ENCODE measurements at places on chromosomes 3 and 15.

DNA sequence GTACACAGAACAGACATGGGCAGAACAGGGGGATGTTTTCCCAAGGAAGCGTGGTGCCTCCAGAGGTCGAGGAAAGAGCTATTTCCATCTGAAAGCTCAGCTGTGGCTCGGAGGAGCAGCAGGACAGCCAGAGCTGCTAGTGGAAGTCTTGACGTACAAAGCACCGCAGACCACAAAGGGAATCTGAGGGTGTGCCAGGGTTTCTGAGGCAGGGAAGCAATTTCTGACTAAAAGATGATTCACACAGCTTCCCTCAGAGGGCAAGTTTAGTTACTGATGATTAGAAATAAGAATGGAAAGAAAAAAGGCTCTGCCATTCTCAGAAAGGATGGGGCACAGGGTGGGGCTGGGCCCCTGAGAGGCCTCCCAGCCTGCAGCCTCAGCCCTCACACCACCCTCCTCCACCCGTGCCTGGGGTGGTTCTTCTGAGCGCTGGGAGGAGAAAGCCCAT is 45.8 kb upstream of the SEC13 start:
- no peak for DNase-seq

- no peak for DNase-seq
These were observed 217.5 kb downstream of the RAP2B start for GRCh38 chr3:153379516-153379915.

DNA sequence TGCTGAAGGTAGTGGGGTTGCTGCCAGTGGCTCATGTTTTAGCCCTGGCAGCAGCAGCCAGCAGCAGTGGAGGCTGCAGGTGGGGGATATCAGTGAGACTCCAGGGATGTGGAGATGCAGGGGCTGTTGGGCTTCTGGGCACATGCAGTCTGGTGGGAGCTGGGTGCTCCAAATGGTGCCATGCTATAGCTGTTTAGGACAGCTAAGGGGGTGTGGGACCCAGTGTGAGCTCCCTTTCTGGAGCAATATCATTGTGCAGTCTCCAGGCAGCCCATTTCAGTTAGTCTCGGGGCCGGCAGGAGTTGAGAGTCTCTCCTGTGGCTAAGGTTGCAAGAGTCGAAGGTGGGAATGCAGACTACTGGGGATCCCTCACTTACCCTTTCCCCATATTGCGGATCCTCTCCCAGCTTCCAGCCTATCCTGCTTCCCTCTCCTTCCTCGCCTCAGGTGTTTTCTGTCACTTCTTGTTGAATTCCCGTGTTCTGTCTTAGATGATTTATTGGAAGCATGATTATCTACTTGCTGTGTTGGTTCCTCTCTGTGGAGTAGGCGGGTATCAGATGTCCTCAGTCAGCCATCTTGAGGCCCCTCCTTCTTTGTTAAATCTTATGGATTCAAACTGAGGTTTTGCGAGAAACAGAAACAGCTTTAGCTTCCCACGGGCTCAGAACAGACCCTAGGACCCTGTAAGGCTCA is 112.0 kb downstream of the FAM43A start:
- DNase-seq = no peak

GRCh38 chr3:43079536-43080332 is 26.1 kb downstream of the POMGNT2 start:
- no peak for DNase-seq

DNA sequence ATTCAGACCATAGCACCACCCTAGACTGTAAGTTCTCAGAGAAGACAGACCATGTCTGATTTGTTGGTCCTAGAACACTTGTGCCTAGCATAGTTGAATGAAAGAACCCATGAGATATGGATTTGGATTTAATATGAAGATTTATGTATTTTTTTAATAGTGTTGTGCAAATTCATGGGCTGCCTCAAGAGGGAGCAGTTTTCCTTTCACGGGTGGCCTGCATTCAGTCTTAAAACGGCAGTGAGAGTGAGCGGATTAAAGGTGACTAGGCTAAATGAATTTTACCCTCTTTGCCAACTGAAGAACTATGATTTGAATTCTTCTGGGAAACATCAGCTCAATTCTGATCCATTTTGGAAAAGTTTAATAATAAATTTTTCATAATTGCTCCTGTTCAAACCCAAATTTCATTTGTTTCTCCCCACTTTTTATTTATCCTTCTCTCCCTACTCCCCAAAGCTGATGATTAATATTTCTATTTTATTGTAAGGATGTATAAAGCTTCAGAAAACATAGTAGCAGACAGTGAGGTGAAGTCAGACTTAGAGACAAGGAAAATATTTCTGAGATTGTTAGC is 67.3 kb downstream of the MORC1 start:
- peak; percentile 2 for DNase-seq

DNA sequence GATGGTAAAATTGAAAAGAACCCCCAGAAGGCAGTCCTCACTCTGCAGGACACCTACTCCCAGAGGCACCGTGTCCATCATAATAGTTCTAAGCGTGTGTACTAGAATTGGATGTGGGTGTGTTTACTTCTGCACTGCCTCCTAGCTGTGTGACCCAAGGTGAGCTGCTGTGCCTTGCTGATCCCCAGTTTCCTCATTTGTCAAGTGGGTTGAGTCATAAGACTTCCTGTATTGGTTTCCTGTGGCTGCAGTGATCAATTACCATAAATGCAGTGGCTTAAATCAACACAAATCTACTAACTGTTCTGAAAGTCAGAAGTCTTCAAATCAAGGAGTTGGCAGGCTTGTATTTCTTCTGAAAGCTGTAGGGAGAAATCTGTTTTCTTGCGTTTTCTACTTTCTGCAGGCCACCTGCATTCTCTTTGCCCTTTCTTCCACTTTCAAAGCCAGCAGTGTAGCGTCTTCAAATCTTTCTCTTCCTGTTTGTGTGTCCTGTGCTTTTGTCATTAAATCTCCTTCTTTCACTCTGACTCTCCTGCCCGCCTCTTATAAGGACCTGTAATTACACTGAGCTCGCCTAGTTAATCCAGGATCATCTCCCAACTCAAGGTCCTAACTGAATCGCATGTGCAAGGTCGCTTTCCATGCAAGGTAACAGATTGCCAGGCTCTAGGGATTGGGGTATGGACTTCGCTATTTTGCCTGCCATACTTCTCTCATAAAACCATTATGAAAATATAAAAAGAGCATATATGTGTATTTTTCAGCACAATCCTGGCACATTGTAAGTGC is 59.0 kb downstream of the RORA start:
- DNase-seq = no peak

GRCh38 chr15:88695691-88696251 is 57.0 kb downstream of the ISG20 start:
- DNase-seq = no peak

GRCh38 chr3:122626515-122627180 is 49.2 kb downstream of the PARP15 start:
- DNase-seq = no peak

- no peak for DNase-seq
These were observed 4.8 kb downstream of the SECISBP2L start for GRCh38 chr15:49041426-49041825.

- DNase-seq = no peak
These were observed 43.8 kb upstream of the TRA2B start for GRCh38 chr3:185981621-185982020.

DNA sequence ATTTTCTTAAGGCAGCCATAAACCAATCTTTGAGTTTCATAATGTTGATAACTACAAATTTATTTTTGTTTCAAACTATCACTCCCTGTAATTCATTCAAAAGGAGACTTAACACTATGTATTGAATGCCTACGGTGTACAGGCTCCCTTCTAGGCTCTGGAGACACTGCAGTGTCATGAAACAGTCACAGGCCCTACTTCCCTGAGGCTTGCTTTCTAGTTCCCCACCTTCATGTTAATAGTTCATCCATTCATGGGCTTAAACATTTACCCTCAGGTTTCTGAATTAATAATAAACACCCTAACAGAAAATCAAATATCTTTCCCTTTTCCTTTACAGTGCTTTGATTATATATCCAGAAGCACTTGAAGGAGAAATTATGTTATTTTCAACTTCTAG is 168.7 kb downstream of the CHL1 start:
- no peak for DNase-seq

DNA sequence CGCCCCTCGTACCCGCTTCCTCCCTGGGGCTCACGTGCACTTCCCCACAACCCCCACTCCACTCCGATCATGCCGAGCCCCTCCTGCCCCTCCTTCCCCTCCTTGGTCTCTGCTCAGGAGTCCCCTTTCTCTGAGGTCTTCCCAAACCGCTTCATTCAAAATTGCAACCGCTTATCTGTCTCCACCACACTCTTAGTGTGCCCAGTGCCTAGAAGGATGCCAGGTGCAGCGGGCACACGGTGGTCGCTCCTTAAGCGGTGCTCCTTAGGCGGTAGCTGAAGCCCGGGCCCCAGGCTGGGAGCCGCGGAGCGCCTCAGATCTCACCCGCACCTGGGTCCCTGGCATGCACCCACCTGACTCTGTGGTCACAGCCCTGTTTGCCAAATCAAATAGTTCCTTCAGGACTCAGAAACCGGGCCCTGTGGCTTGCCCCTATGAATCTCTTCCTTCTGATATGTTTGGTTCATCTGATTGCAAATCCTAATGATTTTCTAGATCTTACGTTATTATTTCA is 524.5 kb downstream of the OCA2 start:
- no peak for DNase-seq

DNA sequence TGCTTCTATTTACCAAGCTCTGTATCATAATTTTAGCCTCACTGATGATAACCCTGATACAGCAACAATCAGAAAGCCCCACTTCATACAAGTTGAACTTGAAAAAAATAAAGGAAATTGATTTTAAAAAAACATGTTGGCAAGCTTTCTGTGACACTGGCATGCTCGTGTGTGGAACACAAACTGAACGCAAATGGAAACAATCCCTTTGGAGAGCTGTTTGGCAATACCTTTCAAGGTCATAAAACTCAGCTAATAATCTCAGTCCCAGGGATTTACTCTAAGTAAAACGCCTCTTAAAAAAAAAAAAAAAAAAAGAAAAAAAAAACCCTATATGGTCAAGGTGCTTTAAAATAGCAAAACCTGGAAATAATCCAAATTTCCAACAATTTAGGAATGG is 166.7 kb upstream of the BCL6 start:
- DNase-seq = no peak

DNA sequence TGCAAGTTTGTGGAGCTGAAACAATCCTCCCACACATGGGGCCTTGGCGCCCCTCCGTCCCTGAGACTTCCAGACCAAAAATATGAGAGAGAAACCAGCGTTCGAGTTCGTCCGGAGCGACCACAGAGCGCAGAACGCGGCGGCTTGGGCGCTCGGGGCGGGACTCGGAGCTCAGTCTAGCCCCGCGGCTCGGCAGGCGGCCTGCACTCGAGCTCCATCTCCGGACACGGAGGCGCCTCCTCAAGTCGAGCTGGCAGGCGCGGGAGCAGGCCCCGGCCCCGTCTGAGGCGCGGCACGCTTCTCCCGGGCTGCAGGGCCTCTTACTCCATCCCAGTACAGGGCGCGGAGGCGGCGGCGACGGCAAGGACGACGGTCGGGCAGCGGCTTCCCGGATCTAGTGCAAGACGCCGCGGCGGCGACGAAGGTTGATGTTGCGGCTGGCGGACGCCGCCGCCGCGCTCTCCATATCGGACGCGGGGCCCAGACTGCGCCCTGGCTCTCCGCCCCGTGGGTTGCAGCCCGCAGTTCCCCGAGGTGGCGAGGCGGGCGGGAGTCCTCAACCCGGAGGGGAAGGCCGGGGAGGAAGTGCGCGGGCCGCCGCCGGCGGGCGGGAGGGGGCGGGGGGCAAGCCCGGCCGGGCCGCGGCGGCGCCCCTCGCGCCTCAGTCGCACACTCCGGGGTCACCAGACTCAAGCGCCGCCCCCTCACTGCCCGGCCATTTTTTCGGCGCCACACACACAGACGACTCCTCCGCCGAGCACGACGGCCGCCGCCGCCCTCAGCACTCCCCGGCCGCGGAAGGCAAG is 674 bp downstream of the MSL2 start:
- peak; percentile 88 for DNase-seq

DNA sequence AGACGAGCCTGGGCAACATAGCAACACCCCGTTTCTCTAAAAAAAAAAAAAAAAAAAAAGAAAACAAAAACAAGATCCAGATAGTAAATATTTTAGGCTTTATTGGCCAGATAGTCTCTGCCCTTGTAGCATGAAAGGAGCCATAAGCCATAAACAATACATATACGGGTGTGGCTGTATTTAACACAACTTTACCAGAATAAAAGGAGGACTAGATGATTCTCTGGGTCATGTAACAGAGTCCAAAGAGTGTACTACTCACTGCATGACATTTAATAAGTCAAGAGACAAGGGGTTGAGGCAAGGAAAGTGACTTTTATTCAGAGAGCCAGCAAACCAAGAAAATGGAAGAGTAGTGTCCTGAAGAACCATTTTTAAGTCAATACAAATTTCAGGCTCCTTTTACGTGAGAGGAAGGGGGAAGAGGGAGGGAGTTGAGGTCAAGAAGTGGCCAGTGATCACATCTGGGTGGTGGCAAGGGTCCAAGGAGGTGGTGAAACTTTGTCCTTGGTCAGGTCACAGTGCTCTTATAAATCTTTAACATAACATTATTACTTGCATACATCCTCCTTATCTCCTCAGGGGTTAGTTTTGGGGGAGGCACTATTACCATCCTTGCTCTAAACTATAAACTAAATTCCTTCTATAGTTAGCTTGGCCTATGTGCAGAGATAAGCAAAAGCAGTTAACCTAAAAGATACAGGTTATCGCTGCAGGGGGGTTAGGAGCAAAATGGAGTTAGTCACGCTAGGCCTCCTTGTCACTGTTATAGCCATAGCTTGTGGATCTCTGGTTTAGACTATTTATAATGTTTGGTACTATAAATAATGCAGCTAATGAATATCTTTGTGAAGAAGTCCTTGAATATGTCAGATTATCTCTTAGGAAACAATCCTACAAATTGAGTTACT is 46.1 kb downstream of the METTL6 start:
- no peak for DNase-seq
